ENCODE measurements at places on chromosomes 2 and 18.
A peak's percentile ranks its signal among the peaks of the same experiment; 100 is the strongest.

DNA sequence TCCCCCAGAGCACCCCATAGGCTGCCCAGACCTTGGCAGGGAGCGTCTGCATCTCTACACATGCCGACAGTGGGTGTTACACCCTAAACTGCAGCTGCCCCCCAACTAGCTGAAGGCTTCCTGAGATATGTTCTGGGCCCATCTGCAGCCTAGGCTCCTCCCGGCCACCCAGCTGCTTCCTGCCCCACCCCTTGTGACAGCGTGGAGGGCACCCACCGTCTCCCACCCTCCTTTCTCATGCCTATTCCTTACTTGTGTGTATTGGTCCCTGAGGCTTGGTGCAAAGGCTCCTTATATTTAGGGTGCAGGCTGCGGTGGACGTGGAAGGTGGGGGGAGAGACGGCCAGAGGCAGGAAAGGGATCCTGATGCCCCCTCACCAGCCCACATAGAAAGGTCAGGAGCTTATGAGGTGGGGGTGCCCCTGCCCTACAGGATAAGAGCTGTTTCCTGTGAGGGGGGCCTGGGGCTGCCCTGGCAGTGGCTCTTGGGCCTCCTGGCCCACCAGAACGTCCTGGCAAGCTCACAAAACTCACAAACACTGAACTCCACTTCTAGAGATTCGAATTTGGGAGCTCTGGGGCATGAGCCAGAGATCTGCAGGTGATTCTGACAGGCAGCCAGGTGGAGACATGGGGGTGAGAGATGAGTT is 7.3 kb upstream of the PROM2 start:
- DNase-seq: peak; percentile 33

DNA sequence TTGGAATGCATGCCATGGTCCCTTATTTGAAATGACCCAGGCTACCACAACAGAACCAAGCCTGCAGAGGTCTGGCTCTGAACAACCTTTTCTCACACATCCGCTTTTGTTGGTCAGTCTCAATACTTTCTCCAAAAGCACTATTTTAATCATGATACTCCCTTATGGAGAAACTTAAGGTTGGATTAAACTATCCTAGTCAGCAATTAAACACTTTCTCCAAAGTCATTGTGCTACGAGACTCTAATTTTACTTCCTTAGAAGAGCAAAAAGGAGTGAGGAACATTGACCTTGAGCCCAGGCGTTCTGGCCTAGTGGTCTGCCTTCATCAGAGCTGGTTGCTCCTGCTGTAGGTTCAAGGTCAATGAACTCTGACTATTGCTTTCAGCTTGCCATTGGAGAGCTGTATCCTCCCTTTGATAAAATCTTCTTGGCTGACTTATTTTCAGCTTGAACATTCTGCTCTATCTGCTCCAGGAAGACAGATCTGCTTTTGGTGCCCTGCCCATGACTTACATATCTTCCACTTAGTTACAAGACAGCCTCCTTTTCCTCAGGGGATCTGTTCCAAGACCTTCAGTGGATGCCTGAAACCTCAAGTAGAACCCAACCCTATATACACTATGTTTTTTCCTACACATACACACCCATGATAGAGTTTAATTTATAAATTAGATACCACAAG is 91.2 kb downstream of the NCKAP5 start:
- no peak for DNase-seq

- DNase-seq: no peak
These were observed 1315.1 kb downstream of the SUCLG1 start for GRCh38 chr2:83143946-83144345.

GRCh38 chr2:240994171-240994896 is 4.1 kb upstream of the SNED1 start:
- DNase-seq: no peak

DNA sequence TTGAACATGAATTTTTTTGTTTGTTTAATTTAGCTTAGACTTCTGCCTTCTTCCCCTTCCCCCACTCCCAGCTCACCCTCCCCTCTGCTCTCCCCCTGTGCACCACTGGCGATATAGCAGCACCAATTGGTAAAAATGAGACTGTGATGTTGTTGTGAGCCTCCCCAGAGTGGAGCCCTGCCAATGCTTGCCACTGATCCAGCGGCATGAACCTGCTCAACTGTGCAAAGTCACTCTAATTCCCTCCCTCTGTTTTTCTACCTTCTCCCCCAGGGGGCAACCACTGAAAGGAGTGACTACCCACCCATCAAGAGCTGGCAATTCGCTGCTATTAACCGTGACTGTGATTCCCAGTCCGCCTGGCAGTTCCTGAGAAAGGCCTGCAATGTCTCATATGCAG is 30.2 kb downstream of the KLHL14 start:
- DNase-seq: no peak

GRCh38 chr2:169734169-169734847 is 676 bp downstream of the KLHL23 start:
- DNase-seq: peak; percentile 69

- no peak for DNase-seq
These were observed 21.3 kb downstream of the PIGN start for GRCh38 chr18:62165583-62165982.

GRCh38 chr2:109062859-109063700 is 65.9 kb upstream of the SH3RF3 start:
- DNase-seq: no peak

DNA sequence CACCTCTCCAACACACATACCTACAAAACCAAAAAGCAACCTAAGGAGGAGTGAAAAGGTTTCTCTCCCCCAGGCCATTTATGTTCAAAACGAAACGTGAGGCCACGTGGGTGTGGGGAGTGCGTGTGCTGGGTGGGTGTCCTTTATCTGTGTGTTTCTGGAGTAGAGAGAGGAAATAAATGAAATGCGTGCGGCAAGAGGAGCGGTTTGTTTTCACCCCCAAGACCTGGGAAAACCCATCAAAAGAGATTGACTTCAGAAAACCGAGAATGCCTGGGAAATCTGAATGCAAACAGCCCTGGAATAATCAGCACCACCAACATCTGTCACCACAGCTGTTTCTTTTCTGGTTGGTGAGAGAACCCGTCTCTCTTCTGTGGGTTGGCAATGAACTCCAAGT is 137.4 kb downstream of the INSIG2 start:
- DNase-seq: no peak

DNA sequence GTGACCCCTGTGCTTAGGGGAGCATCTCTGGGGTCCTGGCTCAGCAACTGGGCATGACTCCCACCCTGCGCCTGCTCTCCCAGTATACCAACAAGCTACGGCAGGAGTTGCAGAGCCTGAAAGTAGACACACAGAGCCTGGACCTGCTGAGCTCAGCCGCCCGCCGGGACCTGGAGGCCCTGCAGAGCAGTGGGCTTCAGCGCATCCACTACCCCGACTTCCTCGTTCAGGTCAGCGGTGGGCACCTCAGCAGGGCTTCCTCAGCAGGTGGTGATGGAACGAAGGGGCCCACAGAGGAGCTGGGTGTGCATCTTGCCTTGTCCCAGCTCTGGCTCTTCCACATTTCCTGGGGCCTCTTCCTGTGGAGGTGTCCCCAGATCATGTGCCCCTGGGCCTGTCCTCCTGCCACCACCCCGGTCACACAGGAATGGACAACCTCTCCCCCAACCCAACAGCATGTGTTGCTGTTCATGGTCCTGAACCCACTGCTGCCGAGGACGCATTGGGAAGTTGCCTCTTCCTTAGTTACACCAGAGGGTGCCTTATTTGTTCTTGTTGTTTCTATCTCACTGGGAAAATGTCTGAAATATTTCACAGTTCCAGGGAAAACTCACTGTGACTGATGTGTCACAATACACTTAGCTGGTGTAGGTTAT is 10.8 kb downstream of the PROM2 start:
- no peak for DNase-seq

DNA sequence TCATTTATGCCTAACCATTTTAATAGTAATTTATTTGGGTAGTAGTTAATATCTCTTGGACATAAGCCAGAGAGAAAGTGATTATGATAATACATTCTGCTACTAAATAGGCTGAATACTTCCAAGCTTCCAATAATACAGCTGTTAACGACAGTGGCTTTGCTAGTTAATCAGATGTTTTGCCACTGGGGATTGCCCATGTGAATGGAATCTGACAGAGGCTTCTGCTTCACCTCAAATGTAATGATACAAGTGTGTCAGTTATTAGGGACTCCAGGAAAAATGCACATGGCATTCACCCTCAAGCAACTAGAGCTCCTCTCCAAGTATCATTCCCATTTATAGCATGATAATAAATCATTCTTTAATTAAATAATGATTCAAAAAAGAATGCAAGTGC is 185.0 kb upstream of the TMEFF2 start:
- DNase-seq: no peak

- no peak for DNase-seq
These were observed 71.1 kb upstream of the HK2 start for GRCh38 chr2:74762789-74763188.

GRCh38 chr2:46067501-46068305 is 229.5 kb upstream of the EPAS1 start:
- DNase-seq: peak; percentile 32

DNA sequence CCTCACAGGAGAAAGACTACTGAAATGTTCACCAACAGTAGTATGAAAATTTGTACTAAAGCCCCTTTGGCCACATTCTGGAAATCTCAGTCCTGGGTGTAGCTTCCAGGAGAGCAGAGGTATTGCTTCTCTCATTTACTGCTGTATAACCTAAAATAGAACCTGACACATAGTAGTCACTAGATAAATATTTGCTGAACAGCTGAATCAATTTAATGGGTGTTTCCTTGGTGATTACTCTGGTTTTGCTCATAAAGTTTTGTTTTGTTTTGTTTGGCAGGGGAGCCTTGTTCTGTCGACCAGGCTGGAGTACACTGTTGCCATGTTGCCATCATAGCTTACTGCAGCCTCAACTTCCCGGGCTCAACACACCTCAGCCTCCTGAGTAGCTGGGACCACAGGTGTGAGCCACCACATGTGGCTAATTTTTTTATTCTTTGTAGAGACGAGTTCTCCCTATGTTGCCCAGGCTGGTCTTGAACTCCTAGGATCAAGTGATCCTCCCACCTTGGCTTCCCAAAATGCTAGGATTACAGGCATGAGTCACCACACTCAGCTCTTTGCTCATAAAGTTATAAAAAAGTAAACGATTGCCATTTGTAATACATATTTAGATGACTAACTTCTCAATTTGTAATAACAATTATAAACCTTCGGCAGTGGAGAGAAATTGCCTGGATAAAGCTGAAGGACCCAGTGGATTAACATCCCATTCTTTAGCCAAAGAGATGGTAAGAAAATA is 11.5 kb upstream of the PARD3B start:
- no peak for DNase-seq

DNA sequence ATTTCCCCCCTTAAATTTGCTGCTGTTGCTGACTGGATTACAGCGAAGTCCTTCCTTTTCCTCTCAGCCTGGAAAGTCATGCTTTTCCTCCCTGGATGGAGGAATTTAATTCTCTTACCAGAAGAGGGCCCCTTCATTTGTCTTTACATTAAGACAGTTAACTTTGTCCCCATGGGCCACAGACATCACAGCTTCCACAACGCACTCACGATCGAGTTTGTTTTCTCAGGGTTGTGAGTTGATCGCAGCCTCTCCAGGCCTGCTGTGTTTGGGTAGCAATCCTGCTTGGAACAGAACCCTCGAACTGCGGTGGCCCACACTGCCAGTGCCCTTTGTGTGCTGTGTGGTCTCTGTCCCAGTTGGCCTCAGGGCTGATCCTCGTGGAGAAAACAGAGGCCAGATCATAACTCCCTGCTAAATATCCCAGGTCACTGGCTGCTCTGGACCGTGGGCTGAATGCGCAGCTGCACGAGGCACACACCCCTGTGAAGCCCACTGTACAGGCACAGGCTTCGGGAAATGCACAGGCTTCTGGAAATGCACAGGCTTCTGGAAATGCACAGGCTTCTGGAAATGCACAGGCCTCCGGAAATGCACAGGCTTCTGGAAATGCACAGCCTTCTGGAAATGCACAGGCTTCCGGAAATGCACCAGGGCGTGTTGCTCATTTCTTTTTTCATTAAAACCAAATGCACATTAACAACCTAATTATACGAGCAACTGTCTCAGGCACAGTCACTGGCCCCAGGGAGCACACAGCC is 2.2 kb upstream of the PDIA6 start:
- DNase-seq: no peak

DNA sequence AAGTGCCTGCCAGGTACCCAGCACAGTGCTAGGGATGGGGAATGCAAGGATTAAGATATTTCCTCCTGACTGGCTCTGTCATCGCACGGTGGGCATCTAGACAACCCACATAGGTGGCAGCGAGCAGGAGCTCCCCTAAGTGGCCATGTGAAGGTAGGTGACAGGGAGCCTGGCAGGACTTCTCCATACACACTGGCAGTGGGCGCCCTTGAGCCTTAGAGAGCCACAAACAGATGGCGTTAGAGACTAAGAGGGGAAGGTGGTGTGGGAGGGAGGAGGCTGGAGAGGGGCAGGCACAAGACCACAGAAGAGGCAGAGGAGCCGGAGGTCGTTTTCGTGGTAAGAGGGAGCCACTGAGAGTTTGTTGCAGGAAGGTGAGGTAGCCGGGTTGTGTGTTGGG is 15.2 kb downstream of the PRELID3A start:
- DNase-seq: no peak

- no peak for DNase-seq
These were observed 37.1 kb downstream of the BOK start for GRCh38 chr2:241595600-241596140.

DNA sequence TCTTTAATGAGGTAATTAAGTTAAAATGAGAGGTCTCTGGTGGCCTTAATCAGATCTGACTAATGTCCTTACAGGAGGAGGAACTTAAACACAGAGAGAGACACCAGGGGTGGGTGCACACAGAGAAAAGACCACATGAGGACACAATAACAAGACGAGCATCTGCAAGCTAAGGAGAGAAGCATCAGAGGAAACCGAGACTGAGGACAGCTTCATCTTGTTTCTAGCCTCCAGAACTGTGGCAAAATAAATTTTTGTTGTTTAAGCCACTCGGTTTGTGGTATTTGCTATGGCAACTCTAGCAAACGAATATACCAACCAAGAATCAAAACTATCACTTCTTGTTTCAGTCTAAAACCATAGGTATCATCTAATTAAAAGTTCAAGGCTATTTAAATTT is 400.1 kb downstream of the PID1 start:
- DNase-seq: no peak

- DNase-seq: no peak
These were observed 183.4 kb downstream of the NEDD4L start for GRCh38 chr18:58227361-58227930.

- no peak for DNase-seq
These were observed 430.6 kb downstream of the TMX3 start for GRCh38 chr18:68284236-68284780.

DNA sequence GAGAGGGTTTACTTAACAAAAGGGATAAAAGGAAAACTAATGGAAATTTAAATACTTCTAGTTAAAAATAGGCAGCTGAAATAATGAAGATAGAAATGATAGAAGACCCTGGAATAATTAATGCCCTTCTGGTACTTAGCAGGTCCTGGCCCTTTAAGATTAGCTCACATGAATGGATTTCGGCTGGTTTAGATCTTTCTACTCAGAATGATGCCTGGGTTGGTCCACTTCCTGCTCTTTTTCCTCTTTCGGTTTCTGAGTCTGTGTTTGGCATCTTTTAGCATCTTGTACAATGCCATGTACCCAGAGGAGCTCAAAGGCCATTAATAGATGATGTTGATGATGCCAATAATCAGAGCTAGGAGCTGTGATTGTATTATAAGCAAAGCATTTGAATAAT is 290.5 kb downstream of the CLIP4 start:
- no peak for DNase-seq
